ENCODE measurements at places on chromosomes 16 and 17.
A peak's percentile ranks its signal among the peaks of the same experiment; 100 is the strongest.

DNA sequence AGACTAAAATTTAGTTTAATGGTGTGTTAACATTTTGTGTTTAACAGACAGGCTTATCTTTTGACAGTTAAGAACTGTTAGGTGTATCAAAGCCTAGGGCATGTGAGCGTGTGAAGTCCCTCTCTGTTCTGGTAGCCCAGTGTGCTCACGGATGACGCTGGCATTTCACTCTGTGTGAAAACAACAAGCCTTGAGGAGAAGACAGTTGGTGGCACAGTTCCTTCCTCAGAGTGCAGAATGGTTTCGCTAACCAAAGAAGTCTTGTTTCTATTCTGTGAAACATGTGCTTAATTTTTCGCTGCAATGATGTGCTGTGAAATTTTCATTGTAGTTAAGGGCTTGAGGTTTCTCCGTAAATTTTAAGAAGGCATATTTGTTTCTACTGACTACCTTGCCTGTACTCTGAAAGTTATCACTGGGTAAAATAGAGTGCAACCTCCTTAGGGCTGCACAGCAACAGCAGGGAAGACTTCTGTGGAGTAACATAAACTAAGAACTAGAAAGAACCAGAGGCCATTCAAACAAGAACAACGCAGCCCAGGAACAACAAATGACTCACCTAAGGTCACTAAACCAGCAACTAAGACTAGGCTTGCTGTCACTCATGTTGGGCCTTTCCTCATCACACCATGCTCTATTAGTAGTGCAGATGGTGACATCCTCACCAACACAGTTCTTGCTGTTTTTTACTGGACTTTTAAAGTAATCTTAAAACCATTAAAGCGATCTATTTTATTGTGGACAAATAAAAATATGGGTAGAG, 33.4 kb downstream of the BRD7 start:
- DNase-seq = peak; percentile 28

DNA sequence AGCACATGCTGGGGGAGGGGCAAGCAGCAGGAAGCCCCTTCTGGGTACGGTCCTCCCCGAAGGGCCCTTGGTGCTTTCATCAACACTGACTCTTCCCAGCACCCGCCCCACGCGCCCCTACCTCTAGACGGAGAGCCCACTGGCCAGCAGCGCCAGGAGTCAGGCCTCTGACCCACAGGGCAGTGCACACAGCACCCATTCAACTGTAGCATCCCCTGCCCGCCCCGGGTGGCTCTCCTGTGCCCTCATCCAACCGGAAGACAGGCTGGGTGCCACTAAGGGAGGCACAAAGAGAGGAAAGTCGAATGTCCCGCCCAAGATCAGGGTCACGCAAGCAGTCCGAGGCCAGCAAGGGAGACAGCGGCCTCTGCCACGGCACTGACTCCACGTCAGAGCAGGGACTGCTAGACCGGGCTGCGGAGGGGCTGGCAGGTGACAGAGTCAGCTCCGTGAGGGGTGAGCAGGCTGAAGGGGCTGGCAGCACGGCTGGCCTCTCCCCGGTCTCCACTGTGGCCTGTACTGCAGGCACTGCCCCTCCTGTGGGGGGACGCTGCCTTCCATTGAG, 9.8 kb downstream of the MSRB1 start:
- no peak for DNase-seq

- DNase-seq = peak; percentile 78
Measured at GRCh38 chr16:23408823-23409298, 44.1 kb downstream of the COG7 start.

DNA sequence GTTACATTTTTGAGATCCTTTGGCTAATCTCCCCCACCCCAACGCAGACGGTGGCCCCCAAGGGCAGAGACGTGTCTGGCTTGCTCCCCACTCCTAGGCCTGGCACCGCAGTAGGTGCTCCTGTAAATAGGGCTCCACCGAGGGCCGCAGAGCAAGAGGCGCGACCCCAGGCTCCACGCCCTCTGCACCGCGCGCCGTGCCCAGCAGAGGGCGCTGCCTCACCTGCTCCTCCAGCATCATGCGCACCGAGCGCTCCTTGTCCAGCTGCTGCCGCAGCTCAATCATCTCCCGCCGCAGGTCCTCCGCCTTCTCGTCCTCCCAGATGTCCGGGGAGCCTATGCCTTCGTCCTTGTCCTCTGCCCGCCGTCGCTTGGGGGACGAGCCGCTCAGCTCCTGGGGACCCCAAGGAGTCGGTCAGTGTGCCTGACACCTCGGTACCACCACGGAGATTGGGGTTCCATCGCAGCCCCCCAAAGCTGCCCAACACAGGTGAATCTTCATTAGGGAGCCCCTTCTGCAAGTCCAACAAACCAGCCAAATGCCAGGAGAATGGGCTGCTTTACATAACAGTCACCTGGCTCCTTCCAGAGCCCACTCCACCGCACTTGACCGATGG, 11.2 kb downstream of the TFAP4 start:
- peak; percentile 30 for DNase-seq

DNA sequence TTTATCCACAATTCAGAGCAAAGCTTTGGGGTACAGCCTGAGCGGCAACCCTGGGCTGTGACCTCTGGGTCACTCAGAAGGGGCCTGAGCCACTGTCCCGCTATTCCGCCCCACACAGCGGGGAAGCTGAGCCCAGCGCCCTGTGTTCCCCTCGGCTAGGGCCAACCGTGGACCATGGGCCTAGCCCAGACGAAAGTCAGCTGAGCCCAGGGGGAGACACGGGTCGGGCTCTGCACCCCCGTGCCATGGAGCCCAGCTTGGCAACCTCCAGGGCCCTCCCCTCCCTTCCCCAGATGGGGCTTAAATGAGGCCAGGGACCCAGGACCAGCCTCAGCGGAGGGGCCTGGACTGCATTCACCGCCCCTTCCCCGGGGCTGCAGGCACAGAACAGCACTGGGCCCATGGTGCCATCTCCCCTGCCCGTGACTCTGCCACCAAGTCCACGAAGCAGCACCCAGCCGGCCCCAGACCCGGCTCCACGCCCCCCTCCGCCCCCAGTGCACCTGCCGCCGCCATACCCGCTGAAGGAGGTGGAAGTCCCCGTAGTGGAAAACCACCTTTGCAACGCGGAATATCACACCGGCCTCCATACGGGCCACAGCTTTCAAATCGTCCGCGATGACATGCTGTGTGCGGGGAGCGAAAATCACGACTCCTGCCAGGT, 1.8 kb downstream of the TPSD1 start:
- DNase-seq = peak; percentile 26

- peak; percentile 33 for DNase-seq
Measured at GRCh38 chr16:65061935-65062518, 59.8 kb downstream of the CDH11 start.

DNA sequence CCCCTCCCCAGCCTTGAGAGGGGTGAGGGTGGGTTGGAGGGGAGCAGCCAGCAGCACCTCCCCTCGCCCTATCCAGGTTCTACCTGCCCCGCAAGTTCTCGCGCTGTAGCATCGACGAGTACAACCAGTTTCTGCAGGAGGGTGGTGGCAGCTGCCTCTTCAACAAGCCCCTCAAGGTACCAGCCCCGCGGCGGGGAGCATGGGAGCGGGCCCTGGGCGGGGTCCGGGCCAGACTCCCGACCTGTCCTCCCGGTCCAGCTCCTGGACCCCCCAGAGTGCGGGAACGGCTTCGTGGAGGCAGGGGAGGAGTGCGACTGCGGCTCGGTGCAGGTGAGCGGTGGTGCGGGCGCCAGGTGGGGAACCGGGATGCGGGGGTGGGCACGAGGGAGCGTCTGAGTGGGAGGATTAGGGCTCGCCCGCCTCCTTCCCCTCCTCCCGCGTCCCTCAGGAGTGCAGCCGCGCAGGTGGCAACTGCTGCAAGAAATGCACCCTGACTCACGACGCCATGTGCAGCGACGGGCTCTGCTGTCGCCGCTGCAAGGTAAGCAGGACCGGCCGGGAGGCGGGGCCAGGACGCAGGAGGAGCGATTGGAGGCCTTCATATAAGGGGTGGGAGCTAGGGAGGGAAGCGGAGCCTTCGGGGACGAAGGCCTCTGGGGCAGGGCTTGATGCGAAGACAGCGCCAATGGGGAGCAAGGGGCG, 16.5 kb downstream of the ADAM11 start:
- peak; percentile 99 for DNase-seq

DNA sequence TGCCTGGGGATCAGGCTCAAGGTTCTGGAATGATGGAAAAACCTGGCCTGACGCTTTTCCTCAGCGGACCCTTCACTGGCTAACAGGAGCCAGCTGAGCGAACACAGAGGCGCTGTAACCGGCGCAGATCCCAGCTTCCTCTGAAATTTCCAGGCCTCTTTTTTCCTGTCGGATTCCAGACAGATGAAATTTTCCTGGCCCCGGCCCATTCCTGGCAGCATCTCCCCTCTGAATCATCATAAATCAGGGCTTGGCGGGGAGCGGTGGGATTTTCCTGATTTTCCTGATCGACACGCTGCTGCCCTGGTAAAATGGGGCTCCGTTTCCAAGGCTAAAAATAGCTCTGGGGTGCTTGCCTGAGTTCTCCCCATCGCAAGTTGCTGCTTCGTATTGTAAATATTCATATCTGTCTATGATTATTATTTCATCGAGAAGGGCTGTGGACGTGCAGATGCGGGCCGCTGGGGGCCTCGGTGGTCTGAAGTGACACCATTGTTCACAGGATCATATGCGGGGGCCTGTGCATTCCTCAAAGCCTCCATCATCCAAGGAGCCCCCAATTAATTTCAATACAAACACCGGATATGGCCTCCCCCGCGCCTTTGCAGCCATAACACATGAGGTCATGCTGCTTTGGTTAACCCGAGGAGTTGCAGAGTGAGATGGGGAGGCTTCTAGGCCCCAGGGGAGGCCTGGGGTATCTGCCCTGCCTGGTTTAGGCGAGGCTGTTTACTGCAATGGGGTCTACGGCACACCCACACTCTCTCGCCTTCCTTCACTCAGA, 45.8 kb upstream of the ETV4 start:
- DNase-seq = peak; percentile 86

GRCh38 chr17:49234509-49235080, 4.0 kb upstream of the PHOSPHO1 start:
- no peak for DNase-seq

GRCh38 chr16:85104147-85104546, 8.1 kb downstream of the CIBAR2 start:
- DNase-seq = no peak

DNA sequence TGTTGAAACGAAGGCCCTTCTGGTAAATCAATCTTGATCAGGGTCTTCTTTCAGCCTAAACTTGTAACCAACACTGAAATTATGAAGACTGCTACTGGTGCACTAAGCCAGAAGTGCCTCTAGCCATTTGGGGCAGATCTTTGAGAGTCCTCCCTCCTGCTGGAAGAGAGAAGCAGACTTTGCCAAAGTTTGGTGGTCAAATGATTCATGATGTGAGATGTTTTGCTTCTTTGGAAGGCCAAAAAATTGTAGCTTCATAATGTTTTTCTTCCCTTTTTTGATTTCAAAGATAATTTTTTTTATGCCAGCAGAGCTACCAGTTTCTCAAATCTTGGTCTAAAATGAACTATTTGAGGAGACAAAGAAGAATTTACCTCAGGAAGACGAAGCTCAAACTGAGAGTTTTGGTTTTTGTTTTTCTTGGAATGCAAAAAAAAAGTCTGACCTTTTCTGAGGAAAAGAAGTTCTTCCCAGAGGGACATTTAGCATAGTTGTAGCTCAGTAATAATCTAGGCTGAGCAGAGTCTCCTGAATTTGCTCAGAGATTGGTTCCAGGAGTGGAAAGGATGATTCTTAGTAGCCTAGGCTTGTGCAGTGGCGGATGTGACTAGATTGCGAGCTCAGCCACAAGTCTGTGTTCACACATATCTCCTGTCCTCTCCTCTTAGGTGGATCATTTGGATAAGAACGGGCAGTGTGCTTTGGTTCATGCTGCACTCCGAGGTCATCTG, 50.9 kb downstream of the CYB561 start:
- peak; percentile 89 for DNase-seq

DNA sequence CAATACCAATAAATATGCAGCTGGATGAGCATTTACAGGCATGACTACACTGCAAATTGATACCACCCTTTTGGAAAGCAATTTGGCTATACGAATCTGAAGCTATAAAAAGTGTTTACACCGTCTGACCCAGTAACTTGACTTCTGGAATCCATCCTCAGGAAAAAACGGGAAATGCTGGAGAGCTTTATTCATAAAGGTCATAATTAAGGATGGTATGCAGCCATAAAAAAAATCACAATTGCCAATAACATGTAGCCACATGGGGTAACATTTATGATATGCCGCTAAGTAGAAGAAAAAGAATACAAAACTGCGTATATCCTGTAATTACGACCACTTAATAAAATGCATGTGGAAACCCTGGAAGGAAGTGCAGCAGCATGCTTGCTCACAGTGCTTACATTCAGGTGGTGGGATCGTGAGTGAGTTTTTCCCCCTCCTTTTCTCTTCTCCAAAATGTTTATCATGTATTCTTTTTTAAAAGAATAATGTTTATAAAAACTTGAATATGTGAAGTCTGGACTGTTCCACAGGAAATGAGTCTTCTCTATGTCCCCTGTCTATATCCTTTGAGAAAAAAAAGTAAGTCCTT, 34.2 kb downstream of the COPRS start:
- DNase-seq = peak; percentile 22

DNA sequence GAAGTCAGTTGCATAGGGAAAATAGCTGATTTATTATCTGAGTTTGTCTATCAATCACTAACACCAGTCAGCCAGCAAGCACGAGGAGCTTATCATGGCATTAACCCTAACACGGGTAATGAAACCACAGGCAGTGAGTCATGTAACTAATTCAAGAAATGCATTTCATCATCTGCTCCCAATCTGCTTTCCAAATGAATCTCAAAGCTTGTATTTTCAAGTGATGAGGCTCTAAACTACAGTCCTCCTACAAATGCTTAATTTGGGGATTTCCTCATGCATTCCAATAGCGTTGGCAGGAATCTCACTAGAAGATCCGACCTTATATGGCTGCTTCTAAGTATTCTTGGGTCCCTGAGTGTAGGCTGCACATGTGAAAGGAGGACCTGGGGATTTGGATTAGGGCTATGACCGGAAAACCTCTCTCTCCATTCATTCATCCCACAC, 118.4 kb upstream of the HSBP1 start:
- DNase-seq = peak; percentile 95

DNA sequence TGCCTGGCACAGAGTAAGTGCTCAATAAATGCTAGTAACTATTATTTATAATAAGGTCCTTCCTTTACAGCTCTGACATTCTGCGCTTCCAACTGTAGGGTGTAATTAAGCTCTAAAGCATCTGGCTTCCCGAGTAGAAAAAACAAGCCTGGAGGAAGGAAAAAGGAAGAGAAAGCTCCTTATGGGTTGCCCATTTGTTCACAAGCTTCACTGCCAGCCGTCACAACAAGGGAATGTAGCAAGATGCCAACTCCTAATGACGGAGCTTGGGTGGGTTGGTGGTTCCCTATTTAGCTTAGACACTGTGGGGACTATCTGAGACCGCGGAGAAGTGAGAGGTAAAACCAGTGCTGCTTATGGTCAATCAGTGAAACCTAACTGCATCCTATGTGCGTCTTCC, 7.3 kb upstream of the RPRML start:
- no peak for DNase-seq

GRCh38 chr16:12455287-12455798, 348.3 kb downstream of the CPPED1 start:
- peak; percentile 77 for DNase-seq

DNA sequence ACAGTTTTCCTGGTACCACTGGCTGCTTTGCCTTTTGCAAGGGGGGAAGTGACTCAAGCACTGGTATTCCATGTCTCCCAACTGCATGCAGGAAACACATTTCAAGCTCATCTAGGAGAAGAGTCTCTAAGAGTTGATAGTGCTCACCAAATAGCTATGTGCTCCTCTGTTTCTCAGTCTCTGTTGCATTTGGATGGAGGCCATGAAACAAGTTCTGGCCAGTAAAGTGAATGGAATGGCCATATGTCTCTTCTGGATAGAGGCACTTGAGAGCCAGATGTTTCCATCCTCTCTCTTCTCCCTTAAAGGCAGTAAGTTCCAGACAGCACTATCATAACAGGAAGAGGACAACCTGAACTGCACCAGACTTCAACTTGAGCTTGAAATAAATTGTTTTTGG, 60.6 kb downstream of the C16orf82 start:
- DNase-seq = peak; percentile 69

Measured in GM23248 (cell line).